GM13976 (cell line): ENCODE measurements at places on chromosomes 13 and 19.

DNA sequence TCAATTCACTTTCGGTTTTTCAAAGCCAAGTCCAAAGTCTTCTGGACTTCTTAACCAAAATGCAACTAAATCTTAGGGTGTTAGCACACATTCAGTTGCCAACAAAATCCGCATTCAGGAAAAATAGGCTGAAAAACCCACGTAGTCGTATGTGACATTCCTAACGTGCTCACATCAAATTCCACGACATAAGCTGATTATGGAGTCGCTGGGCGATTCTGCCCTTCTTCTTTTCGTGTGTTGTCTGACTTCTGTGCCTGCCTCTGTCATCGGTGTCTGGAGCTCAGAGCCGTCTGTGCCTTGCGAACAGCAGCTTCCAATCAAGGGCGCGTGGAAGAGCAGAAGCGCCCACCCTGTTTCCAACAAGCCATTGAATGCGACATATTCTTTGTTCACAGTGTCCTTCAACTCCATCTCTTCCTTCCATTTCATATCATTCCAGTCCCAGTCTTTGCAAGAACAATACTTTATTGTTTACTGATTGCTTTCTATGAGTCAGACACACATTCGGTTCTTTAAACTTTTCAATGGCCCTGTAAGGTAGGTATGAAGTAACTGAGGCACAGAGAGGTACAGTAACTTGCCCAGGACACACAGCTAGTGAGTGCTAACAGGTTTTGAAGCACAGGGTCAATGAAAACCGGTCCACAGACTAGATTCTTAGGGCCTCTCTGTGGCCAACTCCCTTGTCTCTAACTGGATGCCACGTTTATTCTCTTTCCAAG lies 8.2 kb upstream of the ZNF507 start:
- no peak for DNase-seq

DNA sequence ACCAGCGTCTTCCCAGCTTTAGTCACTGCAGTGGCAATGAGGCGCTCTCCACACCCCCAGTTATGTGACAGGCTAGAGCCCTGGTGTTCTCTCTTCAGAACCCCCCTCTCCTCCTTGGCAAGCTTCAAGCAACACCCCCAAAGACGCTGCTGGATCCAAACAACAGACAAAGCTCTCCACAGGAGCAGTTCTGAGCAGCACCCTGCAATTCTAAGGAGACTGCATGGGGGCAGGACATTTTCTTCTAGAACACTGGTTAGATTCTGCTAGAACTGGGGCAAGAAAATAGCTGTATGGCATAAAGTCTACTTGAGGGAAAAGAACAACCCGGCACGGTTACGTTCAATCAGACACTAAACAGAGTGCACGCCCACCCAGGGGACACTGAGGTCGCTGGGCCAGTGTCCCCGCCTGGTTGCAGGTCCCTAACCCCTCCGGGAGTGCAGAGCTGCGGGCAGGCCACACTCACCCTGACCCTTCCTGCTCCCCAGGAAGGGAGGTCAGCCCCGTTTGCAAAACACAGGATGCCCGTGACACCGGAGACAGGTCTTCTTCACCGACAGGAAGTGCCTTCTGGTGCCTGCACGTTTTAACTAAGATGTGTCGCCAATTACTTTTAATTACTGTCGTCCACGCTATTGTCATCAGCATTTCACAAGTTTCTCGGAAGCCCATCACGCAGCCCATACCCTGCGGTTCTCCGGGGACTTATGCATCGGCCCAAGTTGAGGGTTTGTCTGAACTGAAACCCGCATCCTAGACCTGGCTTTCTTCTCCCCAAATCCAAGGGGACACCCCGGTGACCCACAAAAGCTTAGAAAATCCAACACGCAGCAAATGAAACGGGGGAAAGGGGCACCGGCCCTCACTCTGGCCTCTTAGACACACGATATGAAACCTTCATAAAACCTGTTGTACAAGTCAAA lies 943 bp downstream of the GJB6 start:
- DNase-seq = no peak

DNA sequence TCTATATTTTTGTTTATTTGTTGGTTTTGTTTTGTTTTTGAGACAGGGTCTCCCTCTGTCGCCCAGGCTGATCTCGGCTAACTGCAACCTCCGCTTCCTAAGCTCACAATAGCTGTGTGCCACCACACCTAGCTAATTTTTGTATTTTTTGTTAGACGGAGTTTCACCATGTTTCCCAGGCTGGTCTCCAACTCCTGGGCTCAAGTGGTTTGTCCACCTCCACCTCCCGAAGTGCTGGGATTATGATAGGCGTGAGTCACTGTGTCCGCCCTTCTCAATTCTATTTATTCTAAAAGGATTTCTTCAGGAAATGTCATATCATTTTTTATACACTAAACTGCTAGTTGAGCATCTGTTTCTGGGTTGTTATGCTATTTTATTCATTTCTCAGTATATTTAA lies 1206.0 kb downstream of the OLFM4 start:
- DNase-seq = no peak

- DNase-seq = no peak
Measured at GRCh38 chr13:75353781-75354193, 128.2 kb downstream of the TBC1D4 start.

GRCh38 chr19:5156231-5156986 lies 184.2 kb downstream of the PTPRS start:
- no peak for DNase-seq

DNA sequence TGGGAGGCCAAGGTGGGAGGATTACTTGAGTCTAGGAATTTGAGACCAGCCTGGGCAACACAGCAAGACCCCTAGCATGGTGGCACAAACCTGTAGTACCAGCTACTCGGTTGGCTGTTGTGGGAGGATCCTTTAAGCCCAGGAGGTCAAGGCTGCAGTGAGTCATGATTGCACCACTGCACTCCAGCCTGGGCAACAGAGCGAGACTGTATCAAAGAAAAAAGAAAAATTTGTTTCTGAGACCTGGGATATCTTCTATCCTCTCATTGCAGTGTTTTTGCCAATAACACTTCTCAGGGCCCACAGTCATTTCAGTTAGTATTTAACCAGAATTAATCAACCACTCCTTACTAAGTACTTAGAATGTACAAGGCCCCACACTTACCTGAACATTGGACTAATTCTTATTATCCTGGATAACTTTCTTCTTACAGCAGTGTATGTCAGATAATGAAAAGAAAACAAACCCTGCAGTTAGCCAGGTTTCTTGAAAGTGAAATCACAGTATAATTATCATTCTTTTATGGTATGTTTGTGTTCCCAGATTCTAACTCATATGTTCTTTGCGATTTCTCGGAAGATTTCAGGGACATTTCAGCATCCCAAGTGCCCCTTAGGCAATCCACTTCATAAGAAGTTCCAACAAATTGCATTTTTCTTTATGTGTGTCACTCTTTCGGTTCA lies 75.6 kb upstream of the KLF5 start:
- no peak for DNase-seq

GRCh38 chr19:1503089-1503924 lies 9.5 kb downstream of the ADAMTSL5 start:
- DNase-seq = peak; percentile 84

GRCh38 chr13:106617561-106617960 lies 49.6 kb upstream of the ARGLU1 start:
- DNase-seq = no peak

DNA sequence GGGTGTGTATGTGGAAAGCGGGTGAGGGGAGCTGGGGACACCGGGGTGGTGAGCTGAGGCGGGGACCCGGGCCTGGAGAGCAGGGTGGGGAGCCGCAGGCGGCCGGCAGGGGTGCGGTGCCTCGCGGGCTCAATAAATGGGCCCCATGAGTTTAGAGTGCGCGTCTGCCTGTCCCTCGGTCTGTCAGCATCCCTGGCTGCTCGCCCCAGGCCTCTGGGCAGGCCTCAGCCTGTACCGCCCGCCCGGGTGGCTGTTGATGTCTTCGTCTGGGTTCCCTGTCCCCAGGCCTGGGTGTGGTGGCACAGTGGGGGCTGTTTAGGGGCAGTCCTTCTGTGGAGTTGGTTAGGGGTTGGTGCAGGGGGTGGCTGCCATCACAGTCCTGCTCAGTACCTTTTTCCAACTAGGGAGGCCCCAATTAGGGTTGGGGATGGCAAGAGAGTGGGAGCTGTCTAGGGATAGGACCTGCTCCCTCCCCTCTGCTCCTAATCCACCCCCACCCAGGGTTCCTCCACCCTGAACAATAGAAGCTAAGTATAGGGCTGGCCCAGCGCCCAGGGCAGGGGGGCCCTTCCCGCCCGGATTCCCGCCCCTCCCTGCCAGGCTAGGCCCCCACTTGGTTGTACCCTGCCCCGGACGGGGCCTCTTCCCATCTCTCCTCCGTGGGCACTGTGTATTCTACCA lies 12.2 kb downstream of the CIC start:
- no peak for DNase-seq

DNA sequence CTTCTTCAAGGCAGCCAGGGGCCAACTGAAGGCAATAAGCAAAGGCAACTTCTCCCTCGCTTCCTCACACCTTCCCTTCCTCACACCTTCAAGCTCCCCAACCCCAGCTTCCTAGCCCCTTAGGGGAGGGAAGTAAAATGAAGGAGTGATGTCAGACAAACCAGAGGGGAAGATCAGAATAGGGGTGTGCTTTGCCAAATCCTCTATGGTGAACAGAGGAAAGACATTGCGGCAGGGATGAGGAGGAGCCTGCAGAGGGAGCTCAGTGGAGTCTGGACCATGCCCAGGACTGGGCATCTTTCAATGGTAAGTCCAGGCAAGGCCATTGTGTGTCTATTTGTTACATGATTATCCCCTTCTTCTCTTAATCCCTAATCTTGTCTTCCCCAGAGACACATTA lies 164.0 kb downstream of the TSHZ3 start:
- DNase-seq = no peak

DNA sequence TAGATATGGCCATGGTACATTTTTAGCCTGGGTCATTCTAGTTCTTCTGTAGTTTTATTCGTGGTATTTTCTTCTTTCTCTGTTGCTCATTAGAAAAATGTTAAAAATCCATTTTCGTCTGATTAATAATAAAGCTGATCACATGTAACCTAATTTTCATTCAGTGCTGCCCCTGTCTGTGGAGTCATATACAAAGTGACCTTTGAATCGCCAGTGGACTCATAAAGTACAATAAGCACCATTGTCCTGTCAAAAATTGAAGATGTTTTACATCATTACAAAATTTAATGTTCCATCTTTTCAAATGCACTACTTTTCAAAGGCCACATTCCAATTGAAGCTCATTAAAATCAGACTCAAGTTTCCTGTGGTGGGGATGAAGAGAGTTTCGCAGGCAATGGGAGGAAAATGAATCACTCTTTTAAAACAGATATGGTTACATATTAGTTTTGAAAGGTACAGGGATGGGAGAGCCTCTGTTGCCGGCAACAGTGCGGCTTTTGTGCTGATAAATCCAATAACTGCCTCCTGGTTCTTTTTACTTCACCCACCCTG lies 205.4 kb downstream of the ZNF536 start:
- no peak for DNase-seq

GRCh38 chr19:14699641-14700040 lies 9.8 kb downstream of the ZNF333 start:
- no peak for DNase-seq

DNA sequence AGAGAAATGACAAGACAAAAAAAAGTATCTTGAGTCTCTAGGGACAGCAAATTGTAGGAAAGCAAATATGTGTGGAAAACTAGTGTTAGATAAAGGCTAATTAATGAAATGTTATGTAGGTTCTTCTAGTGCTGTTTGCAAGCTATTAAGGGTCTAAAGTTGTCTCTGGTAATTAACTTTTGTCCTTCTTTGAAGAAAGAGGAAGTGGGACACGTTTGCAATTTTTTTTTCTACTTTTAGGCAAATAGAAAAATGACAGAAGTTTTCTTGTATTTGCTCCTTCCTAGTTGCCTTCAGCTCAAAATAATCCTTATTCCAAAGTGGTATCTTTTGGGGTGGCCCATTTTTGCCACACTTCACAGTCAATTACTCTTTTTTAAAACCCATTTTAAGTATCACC lies 1877.7 kb upstream of the PRR20A start:
- DNase-seq = no peak

GRCh38 chr13:50426927-50427326 lies 411.7 kb downstream of the KCNRG start:
- no peak for DNase-seq

- DNase-seq = no peak
Measured at GRCh38 chr13:66180836-66181235, 1049.3 kb downstream of the PCDH9 start.

DNA sequence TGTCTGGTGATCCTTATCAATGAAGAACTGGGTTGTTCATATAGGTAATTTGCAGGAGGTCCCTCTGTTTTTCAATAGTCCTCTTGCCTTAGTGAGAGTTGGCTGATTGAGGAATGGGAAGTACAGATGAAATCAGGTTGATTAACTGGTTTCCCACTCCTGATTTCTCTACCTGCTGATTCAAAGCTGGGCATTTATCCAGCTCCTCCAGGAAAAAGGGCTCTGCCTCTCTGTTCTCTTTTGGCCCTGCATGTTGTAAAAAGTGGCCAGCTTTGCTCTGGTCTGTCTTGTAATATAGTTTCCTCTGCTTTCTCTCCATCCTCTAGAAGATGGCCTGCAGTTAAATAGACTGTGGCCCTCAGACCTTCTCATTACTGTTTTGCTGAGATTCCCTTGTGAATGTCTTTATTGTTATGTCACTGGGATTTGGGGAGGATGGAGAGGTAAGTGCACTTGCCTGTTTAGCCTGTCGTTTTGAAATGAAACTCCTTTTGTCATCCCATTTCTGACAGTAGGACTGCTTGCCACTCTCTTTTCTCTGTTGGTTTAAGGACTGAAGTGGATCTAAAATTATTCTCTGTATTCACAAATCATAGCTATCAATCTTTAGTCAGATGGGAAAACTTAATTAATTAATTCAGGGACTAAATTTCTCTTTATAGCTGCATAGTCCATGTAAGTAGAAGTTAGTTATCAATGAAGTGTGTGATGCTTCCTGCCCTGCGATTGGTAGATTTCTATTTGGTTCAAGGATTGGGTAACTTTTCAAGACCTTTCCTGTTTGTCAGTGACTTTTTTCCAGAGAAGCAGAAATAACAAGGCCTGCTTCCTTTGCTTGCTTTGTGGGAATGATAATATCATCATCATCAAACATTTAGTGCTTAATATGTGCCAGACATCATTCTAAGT lies 28.5 kb downstream of the GARRE1 start:
- DNase-seq = no peak

DNA sequence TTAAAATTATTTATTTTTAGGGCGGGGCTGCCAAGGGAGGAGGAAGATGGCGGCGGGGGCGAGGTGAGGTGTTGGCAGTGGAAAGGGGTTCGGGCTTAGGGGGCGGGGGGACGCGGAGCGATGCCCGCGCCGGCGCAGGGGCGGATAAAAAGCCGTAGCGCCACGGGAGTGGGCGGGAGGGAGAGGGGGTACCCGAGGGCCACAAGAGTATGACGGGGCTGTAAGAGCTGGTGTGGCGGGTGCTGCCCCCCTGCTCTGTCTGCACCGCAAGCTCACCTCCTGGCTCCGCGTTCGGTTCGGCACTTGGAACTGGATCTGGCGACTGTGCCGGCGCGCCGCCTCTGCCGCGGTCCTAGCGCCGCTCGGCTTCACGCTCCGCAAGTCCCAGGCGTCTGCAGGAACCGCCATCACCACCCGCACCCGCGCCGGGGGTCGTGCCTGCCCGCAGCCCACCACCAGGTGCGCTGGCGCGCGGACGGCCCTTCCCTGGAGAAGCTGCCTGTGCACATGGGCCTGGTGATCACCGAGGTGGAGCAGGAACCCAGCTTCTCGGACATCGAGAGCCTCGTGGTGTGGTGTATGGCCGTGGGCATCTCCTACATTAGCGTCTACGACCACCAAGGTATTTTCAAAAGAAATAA lies 265.2 kb upstream of the SGCG start:
- peak; percentile 33 for DNase-seq

- DNase-seq = no peak
Measured at GRCh38 chr13:80957019-80957655, 616.2 kb upstream of the SPRY2 start.
